Stimulated activated CD4-positive, alpha-beta T cell treated with anti-CD3 and anti-CD28 coated beads, Interleukin-1b, Interleukin-23, amount 100 ng/mL, for 1 hour (primary cell): ENCODE measurements at places on chromosomes 7 and 10.

DNA sequence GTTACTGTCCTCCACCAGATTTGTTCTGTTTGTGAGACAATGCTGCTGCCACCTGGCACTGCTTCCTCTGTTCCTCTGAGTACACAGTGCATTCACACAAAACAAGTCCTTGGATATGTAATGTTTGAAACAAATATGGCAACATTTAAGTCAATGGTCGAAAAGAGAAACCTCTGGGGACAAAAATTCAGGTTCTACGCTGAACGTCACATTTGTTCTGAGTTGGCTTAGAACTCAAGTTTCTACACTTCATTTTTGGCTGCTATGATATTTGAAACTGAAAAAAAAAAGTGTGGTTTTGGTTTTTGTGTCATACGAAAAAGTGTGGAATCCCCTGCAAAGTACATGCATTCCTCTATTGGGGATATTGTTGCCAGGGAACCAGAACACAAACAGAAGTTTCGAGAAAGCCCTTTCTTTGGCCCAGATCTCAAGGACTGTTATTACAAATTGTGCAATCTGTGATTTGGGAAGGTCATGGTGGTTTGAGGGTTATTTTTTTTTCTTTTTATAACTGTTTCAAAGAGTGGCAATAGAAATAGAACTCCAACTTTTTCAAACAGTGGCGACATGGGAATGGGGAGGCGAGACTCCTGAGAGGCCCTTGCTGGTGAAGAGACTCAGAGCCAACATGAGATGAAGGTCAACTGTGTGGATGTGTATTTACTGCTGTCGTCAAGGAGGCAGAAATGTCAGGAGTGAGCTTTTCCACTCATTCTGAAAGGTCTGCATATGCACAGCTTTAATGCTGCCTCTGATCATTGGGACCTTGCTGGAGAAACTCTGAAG, 127.5 kb downstream of the CUBN start:
- DNase-seq: no peak

DNA sequence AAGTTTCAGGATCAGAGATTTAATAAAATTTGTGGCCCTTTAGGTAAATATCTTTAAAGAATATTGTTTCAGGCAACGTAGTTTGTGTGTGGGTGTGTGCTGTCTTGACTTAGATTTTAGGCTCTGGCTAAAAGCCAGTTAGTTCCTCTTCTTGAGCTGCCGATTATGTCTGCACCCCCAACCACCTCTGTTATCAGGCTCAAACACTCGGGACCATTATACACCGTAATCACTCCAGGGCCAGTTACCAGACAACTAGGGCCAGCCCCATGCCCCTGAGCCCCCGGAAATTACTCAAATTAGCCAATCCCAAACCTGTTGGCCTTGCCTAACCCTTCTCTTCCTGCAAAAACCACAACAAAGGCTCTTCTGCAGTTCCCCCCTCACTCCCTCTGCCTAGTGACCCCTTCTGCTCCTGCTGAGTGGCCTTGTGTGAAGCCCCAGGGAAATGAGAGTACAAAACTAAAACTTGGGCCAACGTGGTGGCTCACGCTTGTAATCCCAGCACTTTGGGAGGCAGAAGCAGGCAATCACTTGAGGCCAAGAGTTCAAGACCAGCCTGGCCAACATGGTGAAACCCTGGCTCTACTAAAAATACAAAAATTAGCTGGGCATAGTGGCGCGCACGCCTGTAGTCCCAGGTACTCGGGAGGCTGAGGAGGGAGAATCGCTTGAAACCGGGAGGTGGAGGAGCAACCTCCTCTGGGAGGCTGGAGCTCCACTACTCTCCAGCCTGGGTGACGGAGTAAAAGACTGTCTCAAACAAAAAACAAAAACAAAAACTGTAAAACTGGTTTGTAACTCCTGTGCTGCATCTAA, 9.2 kb upstream of the HNRNPF start:
- no peak for DNase-seq

DNA sequence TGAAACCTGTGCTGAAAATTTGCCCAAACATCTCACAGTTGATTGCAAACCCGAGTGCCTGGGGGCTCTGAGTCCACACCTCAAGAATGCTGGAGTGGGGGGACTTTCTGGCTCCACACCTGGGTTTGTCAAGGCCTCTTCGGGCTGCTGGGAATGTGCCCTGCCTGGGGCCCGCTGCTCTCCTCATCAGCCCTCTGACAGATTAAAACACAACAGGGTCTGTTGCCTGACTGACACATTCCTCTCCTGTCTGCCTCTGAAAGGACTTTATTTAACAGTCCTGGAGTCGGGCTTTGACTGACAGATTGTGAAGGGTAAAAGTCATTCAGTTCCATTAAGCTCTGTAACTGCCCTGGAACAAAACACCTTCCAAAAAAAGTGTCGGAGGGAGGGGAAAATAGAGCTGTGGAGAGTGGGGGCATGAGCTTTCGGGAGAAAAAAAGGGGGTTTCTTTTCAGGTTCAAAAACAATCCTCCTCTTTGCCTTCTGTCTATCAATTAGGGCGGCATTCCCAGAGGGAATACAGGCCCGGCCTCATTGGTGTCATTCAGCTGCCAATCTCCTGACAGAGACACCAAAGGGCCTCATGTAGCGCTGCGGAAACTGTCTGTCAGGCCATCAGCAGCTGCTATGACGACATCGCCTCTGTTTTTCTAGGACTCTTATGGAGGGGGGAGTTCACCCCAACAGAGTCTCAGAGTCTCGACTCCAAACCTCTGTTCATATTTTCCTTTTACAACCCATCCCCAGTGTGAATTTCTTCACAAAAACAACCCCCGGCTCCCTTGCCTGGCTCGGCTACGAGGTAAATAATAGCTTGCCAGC, 398.8 kb upstream of the NFE2L3 start:
- no peak for DNase-seq

GRCh38 chr10:13231808-13232207, 2.4 kb downstream of the UCMA start:
- DNase-seq: no peak

GRCh38 chr7:44697136-44698045, 51.3 kb upstream of the ZMIZ2 start:
- no peak for DNase-seq

GRCh38 chr7:70668606-70669358, 463.2 kb upstream of the GALNT17 start:
- DNase-seq: no peak

- DNase-seq: no peak
These were observed 233.8 kb upstream of the PPP2R2D start for GRCh38 chr10:131667047-131667446.

DNA sequence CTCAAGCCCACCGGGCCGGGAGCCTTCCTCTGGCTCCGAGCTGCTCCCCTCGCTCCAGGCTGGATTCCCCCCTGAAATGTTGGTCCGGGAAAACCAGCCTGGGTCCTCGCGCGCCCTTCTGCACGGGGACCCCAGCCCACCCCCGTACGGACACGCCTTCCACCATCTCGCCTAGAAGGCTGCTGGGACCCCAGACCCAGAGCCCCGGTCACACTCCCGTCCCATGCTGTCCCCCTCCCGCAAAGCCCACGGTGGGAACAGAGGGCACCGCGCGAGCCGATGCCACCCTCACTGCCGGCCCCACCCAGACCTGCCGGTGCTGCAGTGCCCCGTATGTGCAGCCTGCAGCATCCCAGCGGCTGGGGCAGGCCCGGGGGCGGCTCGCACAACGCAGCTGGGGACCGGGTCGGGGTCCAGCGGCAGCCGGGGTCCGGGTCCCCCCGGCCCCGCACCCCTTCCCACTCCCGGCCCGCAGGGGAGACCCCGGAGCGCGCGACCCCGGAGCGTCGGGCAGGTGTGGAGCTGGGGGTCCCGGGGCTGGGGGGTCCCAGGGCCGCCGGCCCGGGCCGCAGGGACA, 871 bp downstream of the SPOCK2 start:
- no peak for DNase-seq

DNA sequence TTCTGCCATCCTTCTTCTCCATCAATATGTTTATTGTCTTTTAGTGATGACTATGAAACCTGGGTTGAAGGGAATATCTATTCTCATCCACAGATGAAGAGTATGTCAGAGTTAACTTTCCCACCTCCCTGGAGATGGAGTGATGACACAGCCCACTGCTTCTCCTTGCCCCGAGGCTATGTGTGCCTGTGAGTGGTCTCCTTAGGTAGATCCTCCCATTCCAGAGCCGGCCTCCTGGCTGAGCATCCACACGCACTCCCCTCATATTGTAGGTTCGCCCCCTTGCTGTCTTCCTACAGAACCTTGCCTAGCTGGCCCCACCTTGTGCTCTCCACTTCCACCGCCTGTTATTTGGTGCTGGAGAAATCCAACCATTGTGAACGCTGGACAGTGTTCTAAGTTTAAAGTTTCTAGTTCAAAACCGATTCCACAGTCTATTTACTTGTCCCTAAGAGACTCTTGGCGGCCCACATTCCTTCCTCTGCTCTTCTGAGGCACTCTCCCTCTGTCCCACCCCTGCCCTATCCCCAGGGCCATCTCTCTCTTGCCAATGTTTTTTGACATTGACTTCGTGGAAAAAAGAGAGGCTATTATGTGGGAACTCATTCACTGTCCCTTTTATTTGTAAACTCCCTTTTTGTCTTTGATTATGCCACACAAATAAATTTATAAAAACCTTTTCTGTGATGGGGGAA, 168.0 kb downstream of the ZNF438 start:
- DNase-seq: no peak

- no peak for DNase-seq
These were observed 56.4 kb upstream of the ECHDC3 start for GRCh38 chr10:11685787-11686218.

- no peak for DNase-seq
These were observed 27.3 kb downstream of the CAMK2G start for GRCh38 chr10:73847031-73847430.

- DNase-seq: no peak
These were observed 23.5 kb upstream of the SAMD9L start for GRCh38 chr7:93171606-93172226.

DNA sequence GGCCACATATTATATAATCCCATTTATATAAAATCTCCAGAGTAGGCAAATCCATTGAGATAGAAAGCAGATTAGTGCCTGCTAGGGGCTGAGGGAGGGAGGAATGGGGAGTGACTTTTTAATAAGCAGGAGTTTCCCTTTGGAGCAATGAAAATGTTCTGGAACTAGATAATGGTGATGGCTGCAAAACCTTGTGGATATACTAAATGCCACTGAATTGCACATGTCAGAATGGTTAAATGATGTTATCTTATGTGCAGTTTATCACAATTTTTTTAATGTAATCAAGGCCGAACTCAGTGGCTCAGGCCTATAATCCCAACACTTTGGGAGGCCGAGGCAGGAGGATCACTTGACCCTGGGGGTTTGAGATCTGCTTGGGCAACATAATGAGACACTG, 145.5 kb upstream of the AUTS2 start:
- DNase-seq: no peak

GRCh38 chr7:12759151-12759550, 71.7 kb downstream of the ARL4A start:
- DNase-seq: no peak

GRCh38 chr10:70982443-70982842, 94.1 kb upstream of the PCBD1 start:
- no peak for DNase-seq

DNA sequence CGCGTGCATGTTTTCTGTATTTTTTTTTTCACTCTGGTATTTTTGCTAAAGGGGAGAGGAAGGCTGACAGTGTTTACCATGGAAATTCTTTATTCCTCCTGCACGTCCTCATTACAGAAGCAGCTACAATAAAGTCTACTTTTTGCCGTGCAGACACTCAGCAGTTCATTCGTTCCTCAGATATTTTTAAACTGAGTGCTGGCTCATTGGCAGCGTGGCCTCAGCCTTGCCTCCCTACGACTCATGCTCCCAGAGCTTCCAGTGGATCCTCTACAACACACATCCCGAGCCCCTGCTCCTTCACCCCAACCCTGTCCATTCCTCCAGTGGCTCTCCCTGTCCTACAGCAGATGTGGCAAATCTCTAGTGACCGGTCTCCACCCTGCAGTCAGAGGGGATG, 239.2 kb upstream of the ZMIZ1 start:
- DNase-seq: no peak
